ENCODE measurements at places on chromosomes 13 and 19.

GRCh38 chr13:113544071-113544891 is 40.3 kb upstream of the TFDP1 start:
- peaks cover 24% of the 10 kb centered on the region for H3K36me3 ChIP-seq
- H3K27me3 ChIP-seq, result no peaks in the 10 kb centered on the region
- DNase-seq, result no peak
- H3K4me1 ChIP-seq, result no peaks in the 10 kb centered on the region

DNA sequence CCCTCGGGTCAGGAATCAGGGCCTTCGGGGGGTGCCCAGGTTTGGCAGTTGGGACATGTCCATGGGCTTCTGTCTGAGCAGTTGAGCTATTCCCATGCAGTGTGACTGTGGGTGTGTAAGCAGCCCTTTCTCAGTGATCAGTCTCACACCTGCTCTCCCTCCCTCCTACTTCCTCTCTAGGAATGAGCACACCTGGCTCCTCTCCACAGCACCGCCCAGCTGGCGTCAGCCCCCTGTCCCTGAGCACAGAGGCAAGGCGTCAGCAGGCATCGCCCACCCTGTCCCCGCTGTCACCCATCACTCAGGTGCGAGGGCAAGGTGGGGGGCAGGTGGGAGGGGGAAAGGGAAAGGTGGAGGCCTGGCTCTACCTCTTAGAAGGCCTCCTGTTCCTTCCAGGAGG is 25.9 kb downstream of the COMP start:
- H3K4me3 ChIP-seq, result no peak overlapping the region
- peaks cover 3% of the 10 kb centered on the region for H3K36me3 ChIP-seq
- no peaks in the 10 kb centered on the region for H3K27me3 ChIP-seq
- no peak overlapping the region for H3K27ac ChIP-seq
- no peak for DNase-seq
- H3K4me1 ChIP-seq, result peaks cover 3% of the 10 kb centered on the region

DNA sequence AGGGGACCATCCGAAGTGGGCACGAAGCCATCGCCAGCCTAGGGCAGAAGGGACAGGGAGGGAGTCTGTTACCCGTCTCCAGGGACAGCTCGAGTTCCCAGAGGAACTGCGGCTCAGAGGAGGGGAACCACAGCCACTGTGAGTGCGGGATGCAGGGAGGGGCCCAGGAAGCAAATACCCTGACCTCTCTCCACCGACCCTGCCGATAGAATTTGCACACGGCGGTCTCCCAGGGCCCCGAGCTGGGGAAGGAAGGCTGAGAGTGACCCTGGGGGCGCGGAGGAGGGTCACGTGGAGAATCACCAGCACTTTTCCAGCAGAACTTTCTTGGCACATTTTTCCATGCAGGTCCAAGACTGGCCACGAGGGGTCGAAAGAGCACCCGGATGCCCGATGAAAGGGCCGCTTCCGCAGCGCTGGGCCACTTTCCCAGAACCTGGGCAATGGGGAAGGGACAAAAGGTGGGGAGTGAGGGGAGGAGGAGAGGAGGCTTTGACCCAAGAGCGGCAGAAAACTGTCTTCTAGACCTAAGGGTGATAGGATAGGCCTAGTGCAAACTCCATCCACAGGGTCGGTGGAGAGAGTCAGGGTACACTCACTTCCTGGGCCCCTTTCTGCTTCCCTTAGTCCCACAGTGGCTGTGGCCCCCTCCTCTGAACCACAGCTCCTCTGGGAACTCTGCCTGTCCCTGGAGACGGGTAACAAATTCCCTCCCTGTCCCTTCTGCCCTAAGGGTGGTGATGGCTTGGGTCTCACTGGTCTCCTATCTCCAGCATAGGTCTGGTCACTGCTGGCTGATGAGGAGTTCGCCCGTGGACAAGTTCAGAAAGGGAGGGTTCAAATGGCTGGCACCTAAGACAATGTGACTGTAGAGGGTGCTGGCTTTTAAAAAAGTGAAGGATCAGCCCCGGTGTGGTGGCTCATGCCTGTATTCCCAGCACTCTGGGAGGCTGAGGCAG is 5.3 kb upstream of the GPR4 start:
- H3K27me3 ChIP-seq, result peaks cover 6% of the 10 kb centered on the region
- H3K4me1 ChIP-seq, result peaks cover 10% of the 10 kb centered on the region
- no peak overlapping the region for H3K27ac ChIP-seq
- peaks cover 16% of the 10 kb centered on the region for H3K36me3 ChIP-seq
- DNase-seq, result no peak
- peak overlapping the region; percentile 67 for H3K4me3 ChIP-seq

- H3K36me3 ChIP-seq, result no peaks in the 10 kb centered on the region
- no peak for DNase-seq
- no peaks in the 10 kb centered on the region for H3K27me3 ChIP-seq
Observed at GRCh38 chr13:31930901-31931522, 100.6 kb upstream of the FRY start.

GRCh38 chr13:94656766-94657165 is 55.1 kb downstream of the GPR180 start:
- H3K27me3 ChIP-seq, result peaks cover 4% of the 10 kb centered on the region
- H3K36me3 ChIP-seq, result peaks cover 2% of the 10 kb centered on the region
- DNase-seq, result no peak
- H3K4me1 ChIP-seq, result no peaks in the 10 kb centered on the region
- H3K4me3 ChIP-seq, result no peak overlapping the region

DNA sequence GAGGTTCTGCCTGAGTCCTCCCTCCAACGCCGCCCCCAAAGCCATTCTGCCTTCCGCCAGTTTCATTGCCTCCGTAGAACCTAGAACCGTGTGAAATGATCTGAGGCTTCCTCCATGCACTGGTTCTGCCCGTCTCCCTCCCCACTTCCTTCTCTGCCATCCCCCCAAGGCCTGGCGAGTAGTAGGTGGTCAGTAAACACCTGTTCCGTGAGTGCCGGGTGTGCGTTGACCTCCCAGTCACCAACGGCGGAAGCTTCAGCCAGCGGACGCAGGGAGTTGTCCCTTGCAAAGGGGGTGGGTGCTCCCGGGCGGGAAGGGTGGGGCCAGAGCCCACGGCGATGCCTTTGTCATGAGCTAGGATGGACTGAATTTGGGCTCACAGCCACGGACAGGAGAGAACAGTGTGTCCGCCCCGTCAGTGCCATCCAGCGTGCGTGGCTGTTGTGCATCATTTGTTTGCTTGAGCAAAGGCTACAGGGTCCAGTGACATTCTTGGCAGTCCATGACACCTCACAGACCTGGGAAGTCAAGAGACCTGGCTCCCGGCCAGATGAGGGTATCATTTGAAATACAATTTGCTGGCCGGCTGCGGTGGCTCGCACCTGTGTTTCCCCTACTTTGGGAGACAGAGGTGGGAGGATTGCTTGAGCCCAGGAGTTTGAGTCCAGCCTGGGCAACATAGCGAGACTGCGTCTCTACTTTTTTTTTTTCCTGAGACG is 43.1 kb downstream of the NFIC start:
- H3K4me3 ChIP-seq, result no peak overlapping the region
- no peak overlapping the region for H3K27ac ChIP-seq
- no peak for DNase-seq

DNA sequence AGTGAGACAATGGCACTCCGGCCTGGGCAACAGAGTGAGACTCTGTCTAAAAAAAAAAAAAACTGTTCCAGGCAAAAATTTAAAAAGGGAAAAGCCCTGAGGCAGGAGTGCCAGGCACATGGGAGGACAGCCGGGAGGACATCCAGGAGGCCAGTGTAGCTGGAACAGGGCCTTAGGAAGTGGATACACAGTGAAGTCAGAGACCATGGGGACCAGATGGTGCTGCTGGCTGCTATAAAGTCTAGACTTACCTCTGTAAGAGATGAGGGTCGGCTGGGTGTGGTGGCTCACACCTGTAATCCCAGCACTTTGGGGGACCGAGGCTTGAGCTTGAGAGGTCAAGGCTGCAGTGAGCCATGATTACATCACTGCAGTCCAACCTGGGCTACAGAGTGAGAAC is 15.0 kb downstream of the HAS1 start:
- no peak for DNase-seq
- peaks cover 35% of the 10 kb centered on the region for H3K4me1 ChIP-seq
- H3K36me3 ChIP-seq, result peaks cover 12% of the 10 kb centered on the region
- no peaks in the 10 kb centered on the region for H3K27me3 ChIP-seq
- no peak overlapping the region for H3K27ac ChIP-seq
- no peak overlapping the region for H3K4me3 ChIP-seq

- H3K27ac ChIP-seq, result no peak overlapping the region
- H3K4me1 ChIP-seq, result peaks cover 7% of the 10 kb centered on the region
- H3K36me3 ChIP-seq, result peaks cover 3% of the 10 kb centered on the region
Observed at GRCh38 chr13:28544026-28544425, 49.1 kb upstream of the FLT1 start.

DNA sequence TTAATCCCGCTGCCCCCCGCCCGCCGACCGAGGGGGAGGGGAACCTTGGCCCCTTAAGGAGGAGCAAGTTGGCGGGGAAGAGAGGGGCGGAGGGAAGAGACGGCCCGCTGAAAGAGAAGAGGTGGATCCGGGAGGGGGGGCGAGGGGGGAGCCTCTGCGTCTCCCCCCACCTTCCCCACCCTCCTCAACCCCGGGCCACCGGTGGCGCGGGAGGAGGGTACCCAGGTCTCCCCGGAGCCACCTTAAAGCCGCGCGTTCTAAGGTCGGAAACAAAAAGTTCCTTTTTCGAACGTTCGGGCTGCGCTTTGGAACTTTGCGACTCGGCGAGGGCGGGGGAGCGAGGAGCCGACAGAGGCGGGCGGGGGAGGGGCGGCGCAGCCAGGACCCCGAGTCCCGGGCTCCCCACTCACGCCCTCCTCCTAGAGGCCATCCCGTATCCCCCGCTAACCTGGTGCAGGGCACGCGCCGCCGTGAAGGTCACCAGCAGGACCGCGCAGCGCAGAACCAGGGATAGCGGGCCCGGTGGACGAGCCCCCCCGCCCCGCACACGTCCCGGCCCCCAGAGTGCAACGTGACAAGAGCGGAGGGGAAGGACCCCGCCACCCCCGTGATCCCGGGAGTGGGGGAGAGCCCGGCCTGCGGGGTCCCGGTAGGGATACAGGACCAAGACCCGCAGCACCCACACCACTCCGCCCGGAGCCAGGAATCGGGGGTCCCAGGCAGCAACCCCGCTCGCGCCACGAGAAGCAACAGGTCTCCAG is 659 bp downstream of the ERF start:
- peak overlapping the region; percentile 74 for H3K27ac ChIP-seq
- peak overlapping the region; percentile 87 for H3K4me3 ChIP-seq
- H3K4me1 ChIP-seq, result peaks cover 17% of the 10 kb centered on the region
- peaks cover 2% of the 10 kb centered on the region for H3K27me3 ChIP-seq
- H3K36me3 ChIP-seq, result no peaks in the 10 kb centered on the region

DNA sequence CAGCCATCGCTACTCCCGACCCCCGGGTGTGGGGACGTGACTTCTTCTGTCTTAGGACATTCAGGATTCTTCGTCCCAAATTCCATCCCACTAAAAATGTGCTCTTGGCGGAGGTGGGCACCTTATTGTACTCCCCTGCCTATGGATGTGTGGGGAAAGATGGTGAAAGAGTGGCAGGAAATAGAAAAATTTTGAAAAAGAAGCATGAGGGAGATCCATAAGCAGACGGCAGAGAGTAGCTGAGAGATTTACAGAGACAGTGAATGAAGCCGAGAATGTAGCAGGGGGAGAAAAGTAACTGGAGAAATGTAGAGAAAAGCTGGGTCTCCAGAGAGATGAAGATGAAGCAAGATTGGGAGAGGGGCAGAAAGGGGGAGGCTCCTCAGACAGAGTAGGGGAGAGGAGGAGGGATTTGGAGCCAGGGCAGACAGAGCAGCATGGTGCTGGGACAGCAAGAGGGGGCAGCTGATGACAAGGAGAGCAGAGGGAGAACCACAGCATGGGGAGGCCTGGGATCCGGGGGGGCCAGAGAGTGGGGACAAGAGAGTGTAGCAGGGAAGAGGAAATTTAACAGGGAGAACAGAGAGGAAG is 843 bp downstream of the ZNF610 start:
- H3K36me3 ChIP-seq, result peaks cover 27% of the 10 kb centered on the region
- H3K4me3 ChIP-seq, result peak overlapping the region; percentile 91
- H3K27ac ChIP-seq, result peak overlapping the region; percentile 89
- no peak for DNase-seq

GRCh38 chr19:32154418-32154817 is 191.0 kb upstream of the ZNF507 start:
- no peak overlapping the region for H3K4me3 ChIP-seq
- H3K4me1 ChIP-seq, result no peaks in the 10 kb centered on the region
- H3K27me3 ChIP-seq, result no peaks in the 10 kb centered on the region

DNA sequence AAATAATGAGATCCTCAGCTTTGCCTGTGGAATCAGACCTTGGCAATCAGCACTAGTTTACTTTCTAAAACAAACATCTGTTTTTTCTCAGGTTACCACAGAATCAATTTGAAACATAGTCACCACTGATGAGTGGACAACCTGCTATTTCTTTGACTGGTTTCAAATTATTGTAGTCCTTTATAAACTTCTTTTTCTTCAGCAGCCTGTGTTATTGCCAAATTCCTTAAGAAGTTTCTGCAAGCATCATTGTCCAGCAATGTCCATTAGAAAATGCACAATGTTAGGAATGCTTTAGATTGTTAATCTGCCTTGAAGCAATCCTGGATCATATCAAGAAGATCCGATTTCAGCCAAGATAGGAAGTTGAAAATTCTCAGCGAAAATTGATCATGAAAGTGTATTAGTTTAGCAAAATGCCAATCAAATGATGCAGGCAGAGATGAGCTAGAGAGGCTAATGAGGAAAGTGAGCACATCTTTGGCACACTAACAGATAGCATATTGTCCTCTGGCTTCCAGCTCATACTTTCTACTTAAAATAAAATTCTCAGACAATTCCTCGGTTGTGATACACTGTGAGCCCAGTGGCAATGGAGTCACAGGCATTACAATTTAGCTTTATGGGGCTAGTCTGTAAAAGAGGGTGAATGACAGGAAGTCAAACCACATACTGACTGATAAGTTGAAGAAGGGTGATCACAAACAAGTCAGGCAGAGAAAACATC is 270.6 kb downstream of the SLITRK6 start:
- no peaks in the 10 kb centered on the region for H3K27me3 ChIP-seq
- H3K4me3 ChIP-seq, result no peak overlapping the region
- H3K27ac ChIP-seq, result no peak overlapping the region
- DNase-seq, result no peak
- no peaks in the 10 kb centered on the region for H3K36me3 ChIP-seq

GRCh38 chr13:66501181-66501580 is 729.0 kb downstream of the PCDH9 start:
- H3K4me1 ChIP-seq, result no peaks in the 10 kb centered on the region
- no peaks in the 10 kb centered on the region for H3K36me3 ChIP-seq
- no peak for DNase-seq

DNA sequence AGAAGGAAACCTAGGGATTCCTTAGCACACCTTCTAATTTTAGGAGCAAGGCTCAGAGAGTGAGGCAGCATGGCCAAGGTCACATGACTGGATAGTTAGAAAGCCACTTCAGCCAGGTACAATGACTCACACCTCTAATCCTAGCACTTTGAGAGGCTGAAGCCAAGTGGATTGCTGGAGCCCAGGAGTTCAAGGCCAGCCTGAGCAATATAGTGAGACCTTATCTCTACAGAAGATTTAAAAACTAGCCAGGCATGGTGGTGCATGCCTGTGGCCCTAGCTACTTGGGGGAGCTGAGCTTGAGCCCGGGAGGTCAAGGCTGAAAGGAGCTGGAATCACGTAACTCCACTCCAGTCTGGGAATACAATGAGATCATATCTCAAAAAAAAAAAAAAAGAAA is 69.2 kb downstream of the TEX26 start:
- DNase-seq, result no peak
- H3K27me3 ChIP-seq, result peaks cover 21% of the 10 kb centered on the region
- no peaks in the 10 kb centered on the region for H3K4me1 ChIP-seq
- H3K36me3 ChIP-seq, result no peaks in the 10 kb centered on the region
- no peak overlapping the region for H3K4me3 ChIP-seq

Measured in memory B cell (primary cell).